Kasumi-1 (cell line): ENCODE measurements at places on chromosomes 5 and 9.

DNA sequence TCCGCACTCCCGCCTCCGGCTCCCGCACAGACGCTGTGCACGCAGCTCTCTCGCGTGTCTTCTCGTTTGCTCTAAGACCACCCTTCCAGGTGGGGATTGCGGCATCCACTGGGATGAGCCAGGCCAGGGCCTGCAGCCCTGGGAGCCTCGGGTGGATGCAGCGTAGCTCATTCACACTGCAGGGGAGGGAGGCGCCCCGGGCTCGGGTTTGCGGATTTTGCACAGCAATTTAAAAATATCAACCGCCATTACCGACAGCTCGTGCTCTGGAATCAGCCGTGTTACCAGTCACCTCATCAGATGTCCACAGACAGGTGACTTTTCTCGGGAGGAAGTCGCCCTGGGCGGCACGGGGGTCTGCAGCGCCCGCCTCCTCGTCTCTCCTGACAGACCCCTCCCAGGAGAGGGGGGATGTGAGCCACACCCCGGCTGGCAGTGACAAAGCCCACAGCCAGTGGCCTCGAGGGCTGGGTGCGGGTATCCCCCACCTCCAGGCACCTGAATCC is 20.8 kb upstream of the SLC6A3 start:
- no peak for DNase-seq

GRCh38 chr5:95808686-95809413 is 13.7 kb downstream of the GLRX start:
- DNase-seq = peak; percentile 99

DNA sequence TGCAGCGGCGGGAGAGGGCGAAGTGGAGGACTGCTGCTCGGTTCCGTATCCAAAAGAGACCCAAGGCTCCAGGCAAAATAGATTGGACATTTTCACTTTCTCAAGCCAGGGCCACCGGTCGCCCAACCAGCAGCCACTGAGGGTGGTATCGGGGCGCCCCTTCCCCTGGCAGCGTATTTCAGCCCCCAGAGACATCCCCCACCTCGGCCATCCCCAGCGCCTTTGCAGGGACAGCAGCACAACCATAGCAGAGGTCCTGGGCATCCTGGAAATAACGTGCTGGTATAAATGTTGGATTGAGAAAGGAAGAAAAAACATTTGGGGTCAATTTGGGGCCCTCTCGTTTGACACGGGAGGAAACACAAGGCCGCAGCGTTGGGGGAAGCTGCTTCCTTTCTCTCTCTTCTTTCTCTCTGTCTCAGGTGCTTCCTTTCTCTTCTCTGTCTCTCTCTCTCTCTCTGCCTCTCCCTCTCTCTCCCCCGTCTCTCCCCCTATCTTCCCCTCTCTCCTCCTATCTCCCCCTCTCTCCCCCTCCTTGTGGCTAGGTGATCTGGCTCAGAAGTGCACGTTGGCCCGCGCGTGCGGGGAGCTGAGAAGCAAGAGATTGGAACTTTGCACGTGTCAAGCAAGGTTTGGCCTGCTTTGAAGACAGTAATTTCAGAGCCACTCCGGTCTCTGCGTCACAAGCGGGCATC is 624 bp upstream of the RETREG1 start:
- DNase-seq = no peak

DNA sequence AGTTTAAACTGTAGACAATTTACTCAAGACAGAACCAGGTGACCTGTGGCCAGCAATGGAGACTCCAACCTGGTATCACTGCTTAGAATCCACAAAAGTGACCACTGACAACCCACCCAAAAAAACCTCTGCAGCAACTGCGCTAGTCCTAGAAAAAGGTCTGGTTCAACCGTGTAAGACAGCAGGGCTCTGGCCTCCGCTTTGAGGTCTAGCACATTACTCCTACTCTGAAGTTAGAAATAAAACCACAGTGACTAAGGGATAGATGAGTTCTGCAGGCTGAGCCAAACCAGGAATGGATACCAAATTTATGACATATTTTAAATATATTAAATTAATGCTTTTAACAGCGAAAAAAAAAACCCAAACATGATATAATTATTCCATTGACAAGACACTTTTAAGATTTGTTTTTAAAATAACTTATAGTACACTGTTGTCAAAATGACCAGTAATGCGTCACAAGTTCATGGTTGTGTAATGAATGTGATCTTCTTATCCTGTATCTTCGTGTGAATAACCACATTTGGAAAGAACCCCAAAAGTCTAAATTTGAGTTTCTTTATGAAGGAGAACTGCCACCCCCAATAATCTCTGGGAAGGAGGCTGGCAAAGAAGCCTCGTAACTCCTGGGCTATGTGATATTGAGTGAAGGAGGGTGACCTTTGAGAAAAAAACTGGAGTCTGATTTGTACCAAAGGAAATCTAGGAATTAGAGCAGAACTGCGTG is 101.9 kb upstream of the SLC44A1 start:
- DNase-seq = no peak

GRCh38 chr9:36815023-36815422 is 219.0 kb downstream of the PAX5 start:
- no peak for DNase-seq

DNA sequence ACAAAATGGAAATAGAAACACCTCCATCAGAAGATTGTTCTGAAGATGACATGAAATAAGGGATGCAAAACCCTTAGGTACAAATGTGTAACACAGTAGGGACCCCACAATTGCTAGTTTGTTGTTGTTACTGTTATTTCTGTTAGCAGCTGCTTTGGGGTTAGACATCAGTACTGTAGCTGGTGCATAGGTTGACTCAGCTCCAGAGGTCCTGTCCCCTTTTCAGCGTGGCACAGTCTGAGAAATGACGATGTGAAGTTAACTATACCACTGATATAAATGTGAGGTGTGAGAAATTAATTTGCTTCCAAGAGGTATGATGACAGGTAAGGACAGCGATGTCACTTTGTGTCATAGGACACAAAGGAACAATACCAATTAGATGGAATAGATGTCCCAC is 384.6 kb upstream of the KLF4 start:
- DNase-seq = no peak

- DNase-seq = no peak
Observed at GRCh38 chr5:41858890-41859289, 11.3 kb downstream of the OXCT1 start.

DNA sequence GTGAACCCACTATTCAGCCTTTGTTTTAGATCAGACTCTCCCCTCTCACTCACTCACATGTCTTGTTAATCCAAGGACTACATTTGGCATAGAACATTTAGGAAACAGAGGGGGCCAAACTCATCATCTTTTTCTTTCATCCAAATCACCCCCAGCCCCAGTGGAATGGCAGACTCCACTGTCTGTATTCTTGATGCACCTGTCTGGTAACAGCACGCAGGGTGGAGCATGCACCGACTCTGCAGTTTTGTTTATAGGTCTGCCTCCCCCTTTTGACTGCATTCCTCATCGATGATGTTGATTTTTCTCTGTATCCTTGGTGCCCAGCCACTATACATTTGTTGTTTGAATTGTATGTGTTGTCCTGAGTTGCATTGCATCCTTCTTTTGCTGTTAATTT is 66.0 kb downstream of the ANGPTL2 start:
- DNase-seq = no peak

DNA sequence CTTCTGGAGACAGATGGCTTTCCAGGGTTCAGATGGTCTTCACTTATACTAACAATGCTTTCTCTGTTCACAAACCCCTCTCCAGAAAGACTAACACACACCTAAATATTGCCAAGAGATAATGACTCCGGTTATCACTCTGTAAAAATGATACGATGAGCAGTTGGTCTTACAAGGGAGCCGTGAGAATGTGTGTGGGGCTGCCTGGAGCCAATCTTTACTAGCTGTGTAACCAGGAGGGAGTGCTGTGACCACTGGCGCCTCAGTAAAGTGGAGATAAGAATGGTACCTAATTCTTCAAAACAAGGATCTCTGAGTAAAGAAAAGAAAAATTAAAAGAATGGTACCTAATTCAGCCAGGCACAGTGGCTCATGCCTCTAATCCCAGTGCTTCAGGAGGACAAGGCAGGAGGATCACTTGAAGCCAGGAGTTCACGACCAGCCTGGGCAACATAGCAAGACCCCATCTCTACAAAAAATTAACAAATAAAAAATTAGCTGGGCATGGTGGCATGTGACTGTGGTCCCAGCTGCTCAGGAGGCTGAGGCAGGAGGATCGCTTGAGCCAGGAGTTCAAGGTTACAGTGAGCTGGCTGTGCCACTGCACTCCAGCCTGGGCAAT is 39.9 kb upstream of the IL17B start:
- no peak for DNase-seq

DNA sequence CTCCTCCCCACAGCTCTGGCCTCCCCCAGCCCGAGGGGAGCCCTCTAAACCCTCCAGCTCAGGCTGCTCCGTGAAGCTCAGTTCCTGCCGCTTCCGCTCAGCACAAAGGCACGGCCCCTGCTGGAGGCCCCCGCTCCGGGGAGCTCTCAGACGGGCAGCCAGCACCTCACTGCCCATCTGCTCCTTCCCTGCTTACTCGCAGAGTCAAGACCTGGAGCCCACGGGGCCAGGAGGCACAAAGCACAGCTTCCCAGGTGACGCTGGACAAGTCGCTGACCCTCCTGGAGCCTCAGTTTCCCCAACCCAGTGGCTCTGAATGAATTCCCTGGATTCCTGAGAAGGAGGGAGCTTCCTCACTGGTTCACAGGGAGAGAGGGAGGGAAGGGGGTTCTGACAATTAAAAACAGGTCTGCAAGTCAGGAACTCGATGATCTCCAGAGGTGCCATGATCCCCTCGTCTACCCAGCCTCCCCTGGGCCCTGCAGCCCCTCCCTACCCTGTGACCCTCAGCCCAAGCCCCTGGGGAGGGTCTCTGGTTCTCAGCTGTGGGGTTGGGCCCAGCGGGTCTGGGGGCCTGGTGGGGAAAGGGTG is 36.2 kb downstream of the VAV2 start:
- peak; percentile 49 for DNase-seq

- DNase-seq = no peak
Observed at GRCh38 chr9:126309427-126310189, 17.0 kb upstream of the MVB12B start.

GRCh38 chr5:1462358-1462757 is 17.1 kb upstream of the SLC6A3 start:
- DNase-seq = no peak

GRCh38 chr9:84277646-84278045 is 62.9 kb downstream of the SLC28A3 start:
- no peak for DNase-seq

- no peak for DNase-seq
Observed at GRCh38 chr9:32738501-32739172, 44.7 kb upstream of the TMEM215 start.

DNA sequence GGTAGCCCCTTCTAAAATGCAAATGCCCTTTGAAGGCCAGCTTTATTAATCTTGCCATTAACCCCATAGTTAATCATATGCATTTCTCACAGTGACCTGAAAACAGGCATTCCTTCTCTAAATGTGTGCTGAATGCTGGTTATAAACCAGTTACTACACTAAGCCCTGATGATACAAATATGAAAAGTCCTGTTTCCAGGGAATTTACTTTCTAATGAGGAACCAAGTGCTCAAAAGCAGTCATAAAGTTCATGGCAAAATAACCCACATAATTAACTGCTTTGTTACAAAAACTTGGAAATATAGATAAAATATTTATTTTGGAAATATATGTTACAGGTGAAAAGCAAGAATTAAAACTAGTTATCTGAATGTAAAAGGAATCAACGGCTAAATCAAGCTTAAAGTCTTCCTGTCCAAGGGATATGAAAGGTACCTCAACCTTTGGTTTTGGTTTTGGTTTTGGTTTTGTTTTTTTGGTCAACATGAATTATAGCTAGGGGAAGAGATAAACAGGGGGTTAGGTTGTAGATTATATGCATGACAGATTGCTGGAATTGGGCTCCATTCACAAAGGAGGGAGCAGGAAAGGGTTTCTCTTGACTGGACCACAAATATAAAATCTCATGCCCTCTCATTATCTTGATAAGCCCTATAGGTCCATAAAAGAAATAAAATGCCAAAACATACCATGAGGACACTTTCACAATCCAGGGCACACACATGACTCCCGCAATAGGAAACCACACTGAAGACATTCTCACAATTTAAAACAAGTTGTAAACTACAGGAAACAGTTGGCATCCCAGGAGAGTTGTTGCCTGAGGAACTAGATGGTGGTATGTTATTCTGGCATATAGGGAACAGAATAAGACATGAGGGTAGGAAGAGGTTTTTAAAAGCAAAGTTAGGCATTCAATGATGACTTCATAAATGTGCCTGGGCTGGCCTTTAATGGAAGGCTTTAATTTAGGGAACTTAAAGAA is 46.7 kb upstream of the MACIR start:
- peak; percentile 65 for DNase-seq

- no peak for DNase-seq
Observed at GRCh38 chr5:151384106-151384505, 36.7 kb upstream of the SLC36A2 start.

DNA sequence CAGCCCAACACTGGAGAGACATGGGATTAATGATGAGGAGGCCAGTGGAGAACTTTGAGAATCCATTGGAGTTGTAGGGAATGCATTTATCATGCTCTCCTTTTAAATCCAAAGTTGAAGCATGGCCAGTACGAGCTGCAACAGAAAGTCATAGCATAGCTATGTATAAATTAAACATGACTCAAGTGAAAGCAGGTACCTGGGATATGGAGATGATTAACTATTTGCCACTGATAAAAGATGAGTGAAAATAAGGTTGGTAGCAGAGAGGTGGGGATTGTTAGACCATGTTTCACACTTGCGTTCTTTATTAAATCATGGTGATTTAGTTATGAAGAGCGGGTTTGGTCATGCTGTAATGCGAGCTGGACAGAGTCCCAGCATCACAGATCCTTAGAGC is 189.6 kb downstream of the ARHGEF28 start:
- no peak for DNase-seq

GRCh38 chr5:163867324-163867723 is 361.9 kb downstream of the MAT2B start:
- DNase-seq = no peak

GRCh38 chr5:132265336-132266030 is 8.0 kb downstream of the PDLIM4 start:
- DNase-seq = no peak

- DNase-seq = no peak
Observed at GRCh38 chr5:88671106-88671504, 211.9 kb downstream of the MEF2C start.

- DNase-seq = no peak
Observed at GRCh38 chr9:708551-709432, 132.7 kb upstream of the DMRT1 start.

DNA sequence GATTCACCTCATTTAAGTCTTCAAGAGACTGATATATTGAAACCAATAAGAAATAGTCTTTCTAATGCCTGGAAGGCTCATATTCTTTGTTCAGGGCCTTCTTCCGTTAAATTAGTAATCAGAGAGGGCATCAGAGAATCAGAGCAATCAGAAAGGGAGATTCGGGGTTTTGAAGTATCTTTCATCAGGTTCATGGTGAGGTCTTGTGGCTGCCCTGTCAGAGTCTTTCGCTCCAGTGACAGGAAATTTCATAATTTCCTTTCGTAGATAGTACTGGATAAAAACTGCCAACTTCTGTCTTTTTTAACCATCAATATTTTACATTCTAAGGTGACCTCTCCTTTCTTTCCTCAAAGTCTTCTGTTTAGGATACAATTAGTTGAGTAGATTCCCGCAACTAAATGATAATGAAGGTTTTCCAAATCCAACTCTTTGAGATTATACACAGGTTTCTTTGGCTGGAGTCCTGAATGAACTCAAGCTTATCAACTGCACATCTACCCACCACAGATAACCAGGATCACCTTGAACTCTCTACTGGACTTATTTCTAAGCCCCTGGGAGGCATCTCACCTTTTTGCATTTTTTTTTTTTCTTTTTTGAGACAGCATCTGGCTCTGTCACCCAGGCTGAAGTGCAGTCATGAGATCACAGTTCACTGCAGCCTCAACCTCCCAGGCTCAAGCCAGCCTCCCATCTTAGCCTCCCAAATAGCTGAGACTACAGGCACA is 5.5 kb downstream of the IL31RA start:
- peak; percentile 87 for DNase-seq

GRCh38 chr5:150781706-150782614 is 3.4 kb downstream of the SMIM3 start:
- no peak for DNase-seq
